Stimulated activated CD8-positive, alpha-beta memory T cell treated with anti-CD3 and anti-CD28 coated beads, Interleukin-4, amount 100 ng/mL, for 24 hours (primary cell): ENCODE measurements at places on chromosomes 16 and 17.

- DNase-seq, result no peak
Measured at GRCh38 chr16:11501632-11502031, 85.1 kb downstream of the LITAF start.

- no peak for DNase-seq
Measured at GRCh38 chr16:6932871-6933385, 399.7 kb upstream of the RBFOX1 start.

DNA sequence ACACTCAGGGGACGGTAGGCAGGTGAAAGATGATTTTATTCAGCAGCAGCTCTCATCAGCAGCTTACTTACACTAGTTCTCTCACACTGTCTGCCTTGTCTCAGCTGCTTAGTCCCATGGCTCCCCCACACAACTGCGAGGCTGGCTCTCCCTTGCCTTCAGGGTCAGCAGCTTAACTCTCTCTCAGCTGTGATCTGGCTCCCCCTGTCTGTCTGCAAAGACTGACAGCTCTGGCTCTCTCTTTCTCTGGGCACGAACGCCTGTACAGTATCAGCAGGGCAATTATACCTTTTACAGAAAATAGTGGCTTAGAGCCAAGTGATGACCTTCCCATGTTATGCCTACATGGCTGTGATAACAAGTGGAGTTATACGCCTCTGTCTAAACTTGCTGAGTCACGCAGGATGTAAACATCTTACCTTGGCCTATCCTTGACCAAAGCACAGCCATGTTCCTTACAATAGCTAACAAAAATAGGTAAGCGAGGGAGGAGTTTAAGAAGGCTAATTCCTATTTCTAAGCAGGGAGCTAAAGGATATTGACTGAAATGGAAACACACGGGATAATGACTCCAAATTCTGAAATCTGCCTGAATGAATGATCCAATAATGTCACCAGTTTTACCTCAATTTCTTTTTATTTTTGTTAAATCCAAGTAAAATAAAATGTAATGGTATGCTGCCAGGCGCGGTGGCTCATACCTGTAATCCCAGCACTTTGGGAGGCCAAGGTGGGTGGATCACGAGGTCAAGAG is 1.1 kb upstream of the NDUFAB1 start:
- no peak for DNase-seq

DNA sequence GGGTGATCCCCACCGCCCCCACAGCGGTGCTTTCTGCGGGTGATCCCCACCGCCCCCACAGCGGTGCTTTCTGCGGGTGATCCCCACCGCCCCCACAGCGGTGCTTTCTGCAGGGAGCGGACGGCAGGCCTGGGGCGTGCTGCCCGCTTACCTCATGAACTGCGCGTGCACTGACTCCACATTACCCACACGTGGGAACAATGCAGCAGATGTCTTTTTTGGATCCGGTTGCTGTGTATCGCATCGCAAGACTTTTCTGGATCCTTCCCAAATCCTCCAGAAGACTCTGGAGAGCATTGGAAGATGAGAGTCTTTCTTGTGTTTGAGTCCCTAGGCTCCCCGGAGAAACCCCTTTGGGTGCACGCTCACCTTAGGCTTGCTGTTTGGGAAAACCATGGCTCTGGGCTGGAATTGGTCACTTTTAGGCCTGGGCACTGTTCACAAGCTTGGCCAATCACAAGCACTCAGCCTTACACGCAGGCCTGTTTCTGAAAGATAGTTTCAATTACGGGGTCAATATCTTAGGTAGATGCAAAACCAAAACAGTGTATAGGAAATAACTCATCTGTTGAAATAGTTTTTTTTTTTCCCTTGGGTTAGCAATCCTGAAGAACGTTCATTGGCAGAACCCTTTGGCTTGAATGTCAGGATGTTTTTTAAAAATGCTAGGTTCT is 201.8 kb downstream of the RPTOR start:
- no peak for DNase-seq

DNA sequence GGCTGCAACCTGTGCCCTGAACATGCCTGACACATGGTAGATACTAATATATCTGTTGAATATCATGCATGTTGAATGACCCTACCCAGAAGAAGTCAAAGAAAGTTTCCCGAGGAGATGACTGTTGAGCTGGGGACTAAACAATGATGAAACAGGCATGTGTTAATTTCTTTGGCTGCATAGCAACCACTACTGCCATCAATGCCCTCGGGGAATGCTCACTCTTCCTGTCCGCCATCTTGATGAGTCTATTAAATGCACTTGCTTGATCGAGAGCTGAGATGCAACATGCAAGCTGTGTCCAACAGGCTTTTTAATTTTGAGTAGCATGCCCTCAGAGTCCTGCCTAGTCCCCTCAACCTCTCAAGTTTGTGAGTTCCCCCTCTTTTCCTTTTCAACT is 31.3 kb downstream of the GRIN2A start:
- no peak for DNase-seq

DNA sequence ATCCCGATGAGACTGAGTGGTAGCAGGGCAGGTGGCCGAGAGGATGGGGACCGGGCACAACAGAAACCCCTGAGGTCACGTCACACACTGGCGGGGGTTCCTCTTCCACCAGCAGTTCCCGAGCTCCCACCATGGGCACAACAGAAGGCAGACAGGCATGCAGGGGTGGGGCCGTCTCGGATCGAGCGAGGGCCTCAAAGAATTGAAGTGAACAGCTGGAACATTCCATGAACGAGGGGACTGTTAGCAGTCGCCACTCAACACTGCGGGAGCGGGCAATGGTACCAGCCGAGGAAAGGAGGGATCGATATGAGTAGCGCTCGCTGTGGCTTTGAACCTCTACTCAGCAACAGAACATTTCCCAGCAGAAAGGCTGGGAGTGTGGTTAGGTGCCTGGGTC is 5.3 kb downstream of the CEP131 start:
- no peak for DNase-seq
